ENCODE measurements at places on chromosomes 7 and 10. TPM values are rescaled to one million over a fixed set of nuclear protein-coding genes. Genes with fewer than 3 reads are reported as not detected.

DNA sequence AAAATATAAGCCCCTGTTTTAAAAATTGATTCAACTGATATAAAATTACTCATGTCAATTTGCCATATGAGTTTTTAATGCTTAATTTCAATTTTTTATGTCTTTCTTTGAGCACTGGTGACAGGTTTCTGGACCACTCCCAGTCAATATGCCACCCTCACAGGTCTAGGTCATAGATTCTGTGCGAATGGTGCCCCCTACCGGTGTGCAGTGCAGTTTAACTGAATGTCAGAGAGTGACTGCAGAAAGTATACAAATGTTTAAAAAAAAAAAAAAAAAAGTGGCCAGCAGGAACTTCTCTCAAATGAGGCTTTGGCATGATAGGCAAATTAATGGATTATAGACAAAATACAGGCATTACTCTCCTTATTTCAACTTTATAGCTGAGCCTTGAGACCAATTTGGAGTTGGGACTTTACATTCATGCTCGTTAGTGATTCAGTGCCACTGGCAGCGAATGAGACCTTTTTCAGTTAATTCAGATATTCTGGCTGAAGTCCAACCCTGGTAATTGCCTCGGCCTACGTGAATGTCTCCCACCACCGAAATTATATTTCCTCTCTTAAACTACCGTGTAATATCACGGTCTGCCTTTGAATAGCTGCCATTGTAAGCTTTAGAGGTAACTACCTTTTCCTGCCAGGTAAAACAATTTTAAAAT lies 427.6 kb downstream of the PHTF2 start:
- peak; percentile 3 for DNase-seq

- no peak for DNase-seq
Observed at GRCh38 chr10:1358147-1358546, 302.0 kb downstream of the WDR37 start.

DNA sequence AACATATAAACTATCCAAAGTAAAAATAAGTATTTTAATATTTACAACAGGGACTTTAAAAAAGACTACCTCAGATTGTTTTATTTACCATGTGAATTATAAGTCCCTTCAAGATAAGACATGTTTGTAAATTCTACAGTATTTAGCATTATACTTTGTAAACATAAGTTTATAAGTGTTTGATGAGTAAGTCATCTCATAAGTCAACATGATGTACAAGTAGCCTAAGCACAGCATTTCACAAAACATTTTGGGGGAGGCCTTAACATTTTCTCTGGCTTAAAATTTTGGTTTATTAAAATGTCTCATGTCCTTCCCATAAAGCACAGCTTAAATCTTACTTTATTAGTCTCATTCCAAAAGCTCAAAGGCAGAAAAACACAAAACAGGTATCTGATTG lies 15.4 kb downstream of the EPC1 start:
- no peak for DNase-seq

DNA sequence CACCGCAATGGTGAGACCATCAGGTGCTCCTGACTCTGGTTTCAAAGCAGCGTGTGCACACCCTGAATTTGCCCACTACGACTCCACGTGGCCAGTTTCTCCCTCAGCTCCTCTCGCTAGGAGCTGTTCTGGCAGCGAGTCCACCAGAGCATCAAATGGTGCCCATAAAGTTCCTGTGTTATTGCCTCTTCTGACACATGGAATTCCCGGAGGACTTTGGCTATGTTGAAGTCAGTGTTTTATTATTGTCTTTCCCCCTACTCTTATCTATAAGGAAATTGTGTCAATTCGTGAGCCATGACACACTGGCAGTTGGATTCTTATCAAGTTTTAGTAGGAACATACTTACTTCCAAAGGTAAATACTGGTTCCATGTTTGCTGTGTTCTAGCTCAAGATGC lies 53.9 kb upstream of the NPVF start:
- DNase-seq = no peak

- no peak for DNase-seq
Observed at GRCh38 chr10:8229153-8229552, 174.7 kb downstream of the GATA3 start.

DNA sequence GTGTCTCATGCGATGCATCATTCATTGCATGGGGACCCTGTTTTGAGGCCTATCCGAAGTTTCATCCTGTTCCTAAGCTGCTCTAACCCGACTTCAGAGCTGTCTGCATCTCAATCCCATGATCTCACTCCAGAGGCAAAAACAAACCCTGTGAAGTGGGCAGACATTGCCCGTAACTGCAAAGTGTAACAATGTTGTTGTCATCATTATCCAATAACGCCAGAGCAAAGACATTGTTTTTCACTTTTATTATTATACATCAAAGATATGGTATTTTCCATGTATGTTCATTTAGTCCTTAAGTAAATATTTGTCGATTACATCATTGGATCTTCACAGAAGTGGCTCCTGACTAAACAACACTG lies 246.7 kb downstream of the KLF6 start:
- no peak for DNase-seq

GRCh38 chr10:90314718-90315117 lies 543.1 kb downstream of the HTR7 start:
- no peak for DNase-seq

GRCh38 chr10:58219875-58220274 lies 47.8 kb downstream of the IPMK start:
- DNase-seq = no peak

DNA sequence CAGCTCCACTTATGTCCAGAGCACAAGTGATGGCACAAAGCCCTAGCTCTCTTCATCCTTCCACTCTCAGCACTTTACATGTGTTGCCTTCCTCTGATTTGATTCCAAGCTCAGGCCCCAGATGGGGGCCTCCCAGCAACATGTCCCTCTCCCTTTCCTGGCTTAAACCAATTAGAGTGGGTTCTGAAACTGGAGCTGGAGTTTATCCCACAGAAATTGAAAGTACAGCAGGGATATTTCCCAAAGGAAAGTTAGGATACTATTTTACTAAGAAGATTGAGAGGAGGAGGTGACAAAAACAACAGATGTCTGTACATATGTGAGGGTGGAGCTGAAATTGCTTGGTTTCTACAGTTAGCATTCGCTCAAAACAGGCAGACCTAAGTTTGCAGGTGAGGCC lies 724.6 kb downstream of the AUTS2 start:
- DNase-seq = no peak

- no peak for DNase-seq
Observed at GRCh38 chr10:92688927-92689662, 660 bp upstream of the HHEX start.

The RRP12 gene
- 19.0 TPM for polyA plus RNA-seq

The ABCA13 gene
- 0.87 TPM for polyA plus RNA-seq

The HIBADH gene
- 103 TPM for polyA plus RNA-seq

The CYP26C1 gene
- polyA plus RNA-seq = 0.06 TPM

The TMEM273 gene
- 2.9 TPM for polyA plus RNA-seq

The HMX2 gene
- 1.3 TPM for polyA plus RNA-seq

The KCND2 gene
- 2.1 TPM for polyA plus RNA-seq

The FRAT2 gene
- polyA plus RNA-seq = 12.6 TPM

The PON3 gene
- polyA plus RNA-seq = 1.8 TPM

Data from left renal pelvis (tissue), 4 donors.